ENCODE measurements at places on chromosomes 4 and X.

- no peak for DNase-seq
Observed at GRCh38 chr4:150784305-150784704, 202.4 kb downstream of the MAB21L2 start.

DNA sequence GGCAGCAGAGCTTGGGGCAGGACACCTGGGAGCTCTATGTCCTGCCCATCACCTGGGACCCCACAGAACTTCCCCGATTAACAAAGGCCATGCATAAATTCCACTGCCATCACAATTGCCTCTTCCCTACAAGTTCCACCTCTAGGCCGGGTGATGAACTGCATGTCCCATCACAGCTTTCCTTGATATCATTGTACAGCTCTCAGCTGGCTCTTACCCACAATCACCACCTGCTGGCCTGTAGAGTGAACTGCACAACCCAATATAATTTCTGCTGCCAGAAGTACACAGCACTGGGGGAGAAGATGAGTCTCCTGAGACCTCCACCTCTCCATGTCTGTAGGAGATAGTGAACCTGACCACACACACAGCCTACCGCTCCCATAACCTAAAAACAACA, 285.0 kb upstream of the AADAT start:
- no peak for DNase-seq

GRCh38 chr4:172578712-172579111, 589.9 kb upstream of the GALNT7 start:
- DNase-seq: no peak

GRCh38 chr4:42420140-42420539, 22.9 kb downstream of the SHISA3 start:
- no peak for DNase-seq

- no peak for DNase-seq
Observed at GRCh38 chr4:107248571-107248970, 212.5 kb upstream of the DKK2 start.

DNA sequence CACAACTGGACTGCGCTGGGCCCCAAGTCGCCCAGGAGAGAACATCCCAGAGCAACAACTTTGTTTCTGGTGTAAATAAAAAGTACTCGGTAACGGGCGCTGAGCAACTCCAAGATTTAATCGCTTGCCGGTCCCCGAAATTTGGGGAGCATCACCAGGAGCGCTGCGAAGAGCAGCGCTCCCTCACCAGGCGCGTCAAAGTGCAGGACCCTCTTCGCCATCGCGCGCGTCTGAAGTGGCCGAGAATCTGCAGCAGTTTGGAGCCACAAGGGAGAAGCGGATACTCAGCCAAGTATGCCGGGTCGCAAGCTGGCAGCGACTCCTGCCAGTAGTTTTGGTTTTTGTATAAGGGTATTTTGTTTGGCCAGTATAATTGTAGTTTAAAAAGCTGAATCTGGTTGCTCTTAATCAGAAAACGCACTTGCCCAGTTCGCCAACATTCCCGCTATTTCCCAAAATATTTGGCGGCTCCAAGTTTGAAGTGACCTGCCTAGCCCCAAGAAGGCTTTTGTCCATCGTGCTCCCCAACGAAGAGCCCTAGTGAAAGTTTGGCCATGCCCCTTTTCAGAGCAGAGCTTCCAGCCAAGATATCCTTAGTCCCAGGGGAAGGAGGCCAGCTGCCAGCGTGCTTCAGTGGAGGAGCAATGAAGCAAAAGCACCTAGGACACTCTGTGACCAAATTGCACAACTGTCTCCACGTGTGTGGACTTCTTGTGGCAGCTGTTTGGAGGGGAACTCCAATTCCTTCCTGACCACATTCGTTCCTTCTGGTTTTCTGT, 557 bp upstream of the KDR start:
- DNase-seq: no peak

- no peak for DNase-seq
Observed at GRCh38 chrX:15998350-15998749, 125.0 kb upstream of the GRPR start.

- DNase-seq: no peak
Observed at GRCh38 chrX:37746218-37746941, 33.5 kb upstream of the CYBB start.

- no peak for DNase-seq
Observed at GRCh38 chr4:147136310-147136709, 190.6 kb upstream of the TTC29 start.

DNA sequence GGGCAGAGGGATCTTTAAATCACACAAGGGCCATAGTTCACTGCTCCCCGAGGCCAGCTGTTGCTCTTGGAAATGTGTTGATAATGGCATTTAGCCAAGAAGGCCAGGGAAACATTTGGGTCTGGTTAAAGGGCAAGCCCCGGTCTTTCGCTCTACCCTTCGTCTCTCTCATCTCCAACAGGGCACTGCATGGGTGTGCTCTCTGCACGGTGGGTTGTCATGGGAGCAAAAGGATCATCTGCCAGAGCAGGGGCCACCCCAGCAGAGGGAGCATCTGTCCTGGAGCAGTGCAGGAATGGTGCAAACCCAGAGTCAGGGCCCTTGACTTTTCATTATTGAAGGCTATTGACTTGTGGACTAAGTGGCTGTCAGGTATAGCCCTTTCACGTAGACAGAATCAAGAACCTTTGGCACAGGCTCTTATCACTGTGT, 22.7 kb upstream of the PGRMC2 start:
- no peak for DNase-seq

DNA sequence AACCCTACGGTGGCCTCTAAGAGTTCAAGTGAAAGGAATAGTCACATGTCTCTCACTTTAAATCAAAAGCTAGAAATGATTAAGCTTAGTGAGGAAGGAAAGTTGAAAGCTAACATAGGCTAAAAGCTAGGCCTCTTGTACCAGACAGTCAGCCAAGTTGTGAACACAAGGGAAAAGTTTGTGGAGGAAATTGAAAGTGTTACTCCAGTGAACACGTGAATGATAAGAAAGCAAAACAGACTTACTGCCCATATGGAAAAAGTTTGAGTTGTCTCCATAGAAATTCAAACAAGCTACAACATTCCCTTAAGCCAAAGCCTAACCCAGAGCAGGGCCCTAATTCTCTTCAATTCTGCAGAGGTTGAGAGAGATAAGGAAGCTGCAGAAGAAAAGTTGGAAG, 51.5 kb upstream of the RAB9B start:
- DNase-seq: no peak

DNA sequence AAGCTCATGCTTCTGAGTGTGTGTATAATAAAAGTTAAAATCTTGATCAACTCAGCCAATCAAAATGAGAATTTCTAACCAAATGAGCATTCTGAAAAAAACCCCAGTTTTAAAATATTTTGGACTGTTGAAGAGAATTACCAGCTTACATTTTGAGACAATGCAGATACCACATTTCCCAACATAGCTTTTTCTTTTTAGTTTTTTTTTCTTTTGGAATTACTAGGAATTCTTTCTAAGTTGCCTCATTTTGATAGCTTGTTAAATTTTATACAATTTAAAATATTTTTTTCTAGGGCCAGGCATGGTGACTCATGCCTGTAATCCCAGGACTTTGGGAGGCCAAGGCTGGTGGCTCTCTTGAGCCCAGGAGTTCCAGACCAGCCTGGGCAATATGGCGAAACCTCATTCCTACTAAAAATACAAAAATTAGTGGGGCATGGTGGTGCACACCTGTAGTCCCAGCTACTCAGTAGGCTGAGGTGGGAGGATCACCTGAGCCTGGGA, 2.2 kb downstream of the RP2 start:
- DNase-seq: no peak

GRCh38 chr4:108361446-108361820, 192.7 kb upstream of the LEF1 start:
- no peak for DNase-seq

DNA sequence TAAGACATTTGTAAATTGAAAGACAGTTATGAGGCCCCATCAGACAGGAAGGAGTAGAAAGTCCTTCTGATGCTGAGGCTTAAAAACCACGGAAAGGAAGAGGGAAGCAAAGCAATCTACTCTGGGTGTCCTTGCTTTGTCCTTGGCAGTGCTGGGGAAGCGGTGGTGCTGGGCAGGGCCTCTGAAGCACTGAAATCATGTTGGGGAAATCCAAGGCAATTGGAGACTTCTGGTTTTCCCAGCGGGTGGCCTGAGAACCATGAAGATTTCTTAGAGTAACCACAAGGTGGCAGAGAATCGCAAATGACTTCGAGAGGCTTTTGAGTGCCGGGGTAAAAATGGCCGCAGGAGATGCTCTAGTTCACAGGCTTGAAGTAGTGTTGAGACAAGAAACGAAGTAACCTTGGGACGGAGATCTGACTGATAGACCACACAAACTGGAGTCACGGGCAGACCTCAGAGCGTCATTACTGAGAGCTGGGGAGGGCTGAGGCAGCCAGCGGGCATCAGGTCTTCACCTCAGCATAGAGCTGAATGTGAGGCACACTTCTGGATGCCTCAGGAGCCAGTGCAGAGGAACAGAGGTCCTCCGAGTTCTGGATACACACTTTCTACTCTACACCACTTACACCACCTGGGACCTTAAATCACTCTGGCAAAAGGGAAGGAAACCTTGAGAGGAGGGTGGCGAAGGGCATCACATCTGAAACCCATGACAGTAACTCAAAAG, 130.7 kb upstream of the GPRIN3 start:
- DNase-seq: no peak

GRCh38 chrX:75106772-75107171, 49.3 kb downstream of the ABCB7 start:
- DNase-seq: no peak

DNA sequence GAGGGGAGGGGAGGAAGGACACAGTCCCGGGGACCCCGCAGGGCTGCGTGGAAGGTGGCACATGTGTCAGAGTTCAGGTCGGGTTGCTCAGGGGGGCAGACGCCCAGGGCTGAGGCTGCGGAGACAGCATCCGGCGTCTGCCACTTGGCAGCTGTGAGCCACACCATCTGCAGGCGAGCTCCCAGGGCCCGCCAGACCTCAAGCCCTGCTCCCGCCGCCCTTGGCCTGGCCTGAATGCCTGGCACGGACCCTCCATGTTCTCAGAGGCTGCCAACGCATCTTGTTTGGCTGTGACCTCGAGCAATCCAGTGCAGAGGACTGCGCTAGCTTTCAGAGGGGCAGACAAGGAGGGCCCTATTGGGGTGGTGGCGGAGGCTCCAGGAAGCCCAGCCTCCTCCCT, 5.1 kb downstream of the BGN start:
- DNase-seq: no peak

- no peak for DNase-seq
Observed at GRCh38 chr4:179664430-179665027, 2222.3 kb upstream of the AGA start.

GRCh38 chrX:123771449-123772064, 38.7 kb upstream of the THOC2 start:
- DNase-seq: no peak

DNA sequence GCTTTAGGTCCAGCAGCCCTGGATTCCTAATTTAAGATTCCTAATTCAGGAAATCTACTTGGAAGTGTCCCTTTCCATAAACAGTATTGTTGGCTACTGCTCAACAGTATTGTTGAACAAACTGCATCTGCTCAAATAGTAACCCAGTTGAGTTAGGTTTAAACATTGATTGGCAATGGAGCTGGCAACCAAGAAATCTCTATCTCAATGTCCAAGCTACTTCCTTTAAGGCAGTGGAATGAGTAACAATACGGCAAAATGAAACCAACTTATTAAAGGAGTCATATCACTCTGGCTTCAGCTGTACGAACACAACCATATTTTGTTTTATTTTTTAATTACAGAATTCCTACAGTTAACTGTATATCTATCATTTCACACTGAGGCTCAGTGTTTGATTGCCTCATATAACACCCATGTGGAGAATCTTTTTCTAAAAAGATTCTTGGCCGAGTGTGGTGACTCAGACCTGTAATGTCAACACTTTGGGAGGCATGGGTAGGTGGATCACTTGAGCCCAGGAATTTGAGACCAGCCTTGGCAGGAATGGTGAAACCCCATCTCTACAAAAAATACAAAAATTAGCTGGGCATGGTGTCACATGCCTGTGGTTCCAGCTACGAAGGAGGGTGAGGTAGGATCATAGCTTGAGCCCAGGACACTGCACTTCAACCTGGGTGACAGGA, 71.7 kb upstream of the IL13RA1 start:
- no peak for DNase-seq

DNA sequence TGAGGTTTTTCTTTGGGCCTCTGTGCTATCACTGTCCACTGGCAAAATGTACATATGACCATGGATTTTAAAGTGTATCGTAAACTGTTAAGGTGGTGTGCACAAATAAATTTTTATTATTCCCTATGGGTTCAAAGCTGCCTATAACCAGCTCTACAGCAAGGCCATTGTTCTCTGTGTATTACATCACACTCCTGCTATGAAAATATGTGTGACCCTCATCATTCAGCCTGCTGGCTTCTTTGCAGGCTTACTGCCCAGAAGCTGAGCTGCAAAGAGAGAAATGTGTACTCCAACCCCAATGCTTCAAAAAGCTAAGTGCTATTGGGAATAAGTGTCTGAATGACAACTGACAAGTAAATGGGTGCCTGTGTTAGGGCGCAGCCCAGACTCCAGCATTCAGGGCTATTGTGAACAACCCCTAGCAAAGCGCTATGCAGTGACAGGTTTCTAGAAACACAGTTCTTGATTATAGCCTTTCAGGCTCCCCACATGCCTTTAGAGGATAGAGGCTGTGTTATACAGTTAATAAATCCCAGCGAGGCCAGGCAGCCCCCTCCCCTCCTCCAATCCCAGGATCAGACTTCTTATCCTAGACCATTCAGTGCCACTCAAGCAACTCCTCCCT, 220.4 kb upstream of the RADX start:
- DNase-seq: no peak

- DNase-seq: no peak
Observed at GRCh38 chrX:635428-636090, 5.0 kb downstream of the SHOX start.

- DNase-seq: no peak
Observed at GRCh38 chrX:48492293-48492910, 16.4 kb upstream of the PORCN start.

GRCh38 chr4:44996276-44996845, 270.0 kb upstream of the GNPDA2 start:
- no peak for DNase-seq

- DNase-seq: no peak
Observed at GRCh38 chrX:130385520-130385919, at the start of gene GPR119. Gene GPR119 (minus strand): TSS chrX:130385674. CDS start chrX:130385447, 227 bp downstream.

- no peak for DNase-seq
Observed at GRCh38 chrX:118503260-118504041, 7.8 kb downstream of the DOCK11 start.

DNA sequence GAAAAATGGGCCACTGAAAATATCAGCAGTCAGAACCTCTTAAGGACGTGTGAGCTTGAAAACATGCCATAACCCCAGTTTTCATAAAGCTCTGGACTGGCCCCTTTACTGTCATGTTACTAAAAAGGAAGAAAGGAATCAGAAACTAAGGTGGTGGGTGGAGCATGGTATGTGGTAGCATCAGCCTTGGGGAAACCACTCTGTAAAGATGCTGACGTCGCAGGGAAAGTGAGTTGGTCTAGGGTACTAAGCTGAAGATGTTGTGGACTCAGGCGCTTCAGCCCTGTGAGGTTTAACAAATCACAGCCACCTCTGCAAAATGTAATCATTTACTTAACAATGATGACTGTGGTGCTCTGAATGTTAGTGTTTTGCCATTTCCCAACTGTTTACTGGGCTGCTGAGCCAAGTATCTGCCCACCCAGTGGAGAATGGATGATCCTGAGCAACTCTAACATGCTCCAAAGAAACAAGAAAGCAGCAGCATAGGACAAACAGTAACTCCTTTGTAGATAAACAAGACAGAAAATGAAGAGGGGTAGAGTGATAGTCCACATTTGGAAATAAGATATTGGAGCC, 33.4 kb downstream of the C4orf54 start:
- no peak for DNase-seq

GRCh38 chrX:136626237-136626636, 21.7 kb upstream of the CD40LG start:
- no peak for DNase-seq
